ENCODE measurements at places on chromosomes 12 and 14. TPM values are rescaled to one million over a fixed set of nuclear protein-coding genes. Genes with fewer than 3 reads are reported as not detected.

The CLEC4E gene
- not detected for total RNA-seq

The RHOF gene
- 2.5 TPM for total RNA-seq

The LACRT gene
- not detected for total RNA-seq

The DHRS2 gene
- 1.7 TPM for total RNA-seq

The CLEC14A gene
- 84.2 TPM for total RNA-seq

The NR1H4 gene
- not detected for total RNA-seq

The STXBP6 gene
- 34.5 TPM for total RNA-seq

The SLC5A8 gene
- total RNA-seq: under 0.01 TPM

Measured in dermis microvascular lymphatic vessel endothelial cell (primary cell).